ENCODE measurements at places on chromosomes 16 and 17. TPM values are rescaled to one million over a fixed set of nuclear protein-coding genes. Genes with fewer than 3 reads are reported as not detected.

DNA sequence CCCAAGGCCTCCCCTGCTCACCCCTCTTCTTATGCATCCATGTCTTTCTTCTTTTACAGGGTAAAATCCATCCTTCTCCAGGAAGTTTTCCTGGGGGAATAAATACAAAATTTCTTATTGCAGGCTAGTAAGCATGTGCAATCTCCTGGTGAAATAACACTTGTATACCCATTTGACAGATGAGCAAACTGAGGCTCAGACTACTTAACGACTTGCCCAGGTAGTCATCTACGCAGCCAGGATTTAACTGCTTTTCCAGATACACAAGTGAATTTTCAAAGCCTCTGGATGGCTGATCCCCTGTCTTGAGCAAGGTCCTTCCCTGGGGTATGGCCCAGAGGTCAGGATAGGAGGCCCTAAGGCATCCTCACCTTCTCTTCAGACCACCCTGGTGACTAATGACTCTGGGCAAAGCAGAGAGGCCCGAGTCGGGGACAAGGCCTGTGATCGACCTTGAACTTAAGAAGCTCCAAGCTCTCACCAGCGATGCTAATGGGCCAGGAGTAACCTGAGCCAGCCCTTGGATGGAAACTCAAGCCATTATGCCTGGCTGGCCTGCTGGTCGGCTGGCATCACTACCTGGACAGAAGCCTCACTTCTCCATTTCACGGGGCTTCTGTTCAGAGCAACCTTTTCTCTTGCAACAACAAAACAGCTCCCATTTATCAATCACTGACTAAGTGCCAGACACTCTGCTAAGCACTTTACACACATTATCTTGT lies 33.1 kb downstream of the ZNF423 start:
- no peak for DNase-seq

- DNase-seq: peak; percentile 72
Observed at GRCh38 chr17:45227101-45227925, 5.6 kb downstream of the FMNL1 start.

DNA sequence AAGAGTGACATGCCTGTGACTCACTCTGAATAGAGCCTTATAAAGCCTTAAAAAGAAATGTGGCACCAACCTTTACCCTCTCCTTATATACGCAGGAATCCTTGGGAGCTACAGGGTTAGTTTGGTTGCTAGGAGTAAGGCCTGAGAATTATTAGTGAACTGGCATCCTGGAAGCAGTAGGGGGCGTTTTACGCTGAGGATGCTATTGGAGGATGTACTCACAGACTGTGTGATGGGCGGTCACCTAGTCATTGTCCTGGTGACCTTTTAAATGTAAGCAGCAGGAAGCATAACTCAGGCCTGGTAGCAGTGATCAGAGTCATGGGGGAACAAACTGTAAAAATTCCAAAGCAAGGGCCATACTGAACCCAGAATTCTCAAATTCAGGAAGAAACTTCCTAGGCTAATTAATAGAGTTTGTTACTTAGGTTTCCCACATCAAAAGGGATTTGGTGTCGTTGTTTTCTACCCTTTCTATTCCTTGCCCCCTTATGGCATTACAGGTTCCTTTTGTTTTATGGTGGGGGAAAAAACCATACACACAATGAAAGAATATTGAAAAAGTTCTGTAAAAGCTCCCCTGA lies 153.8 kb downstream of the SNX11 start:
- peak; percentile 74 for DNase-seq

DNA sequence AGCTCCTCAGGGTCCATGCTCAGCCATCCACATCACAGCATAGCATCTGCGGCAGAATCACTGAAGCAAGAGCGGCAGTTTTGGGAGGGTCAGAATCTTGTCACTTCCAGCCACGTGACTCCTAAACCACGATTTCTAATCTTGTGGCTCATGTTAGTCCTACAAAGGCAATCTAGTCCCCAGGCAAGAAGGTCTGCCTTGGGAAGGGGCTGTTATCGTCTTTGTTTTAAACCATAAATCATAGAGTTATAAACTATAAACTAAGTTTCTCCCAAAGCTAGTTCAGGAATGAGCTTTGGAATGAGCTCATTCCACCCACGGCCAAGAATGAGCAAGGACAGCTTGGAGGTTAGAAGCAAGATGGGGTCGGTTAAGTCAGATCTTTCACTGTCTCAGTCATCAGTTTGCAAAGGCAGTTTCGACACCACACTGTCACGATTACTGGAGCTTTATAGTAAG lies 20.8 kb upstream of the DNAH17 start:
- DNase-seq: no peak

DNA sequence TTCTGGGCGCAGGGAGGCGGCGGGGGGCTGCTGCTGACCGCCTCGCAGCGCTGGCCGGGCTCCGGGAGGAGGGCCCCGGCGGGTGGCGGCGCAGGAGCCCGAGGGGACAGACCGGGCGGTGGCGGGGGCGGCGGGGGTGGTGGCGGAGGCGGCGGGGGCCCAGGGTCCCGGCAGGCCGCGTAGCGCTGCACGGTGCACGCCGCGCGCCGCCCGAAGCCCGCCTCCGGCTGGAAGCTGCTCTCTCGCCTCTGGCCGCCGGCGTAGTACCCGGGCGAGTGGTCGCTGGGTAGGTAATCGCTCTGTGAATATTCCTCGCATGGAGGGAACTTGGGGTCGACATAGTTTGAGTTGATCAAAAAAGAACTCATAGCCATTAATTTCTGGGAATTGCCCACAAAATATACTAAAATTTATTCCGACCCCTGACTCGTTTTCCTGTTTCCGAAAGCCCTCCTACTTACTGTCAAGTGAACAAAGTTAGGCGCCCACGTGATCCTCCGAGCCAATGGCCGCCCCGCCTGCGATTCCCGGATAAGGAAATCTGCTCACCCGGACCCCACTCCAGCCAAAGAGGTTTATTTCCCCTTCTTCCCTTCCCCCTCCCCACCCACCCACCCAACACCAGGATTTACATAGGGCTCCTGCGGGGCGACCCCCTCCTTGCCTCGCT lies at the start of gene HOXB4:
Gene HOXB4, minus strand, starts transcription at position 405 of the 670 bp plus-strand sequence. Its CDS starts 31 bp downstream, at position 374.
- DNase-seq: peak; percentile 71

DNA sequence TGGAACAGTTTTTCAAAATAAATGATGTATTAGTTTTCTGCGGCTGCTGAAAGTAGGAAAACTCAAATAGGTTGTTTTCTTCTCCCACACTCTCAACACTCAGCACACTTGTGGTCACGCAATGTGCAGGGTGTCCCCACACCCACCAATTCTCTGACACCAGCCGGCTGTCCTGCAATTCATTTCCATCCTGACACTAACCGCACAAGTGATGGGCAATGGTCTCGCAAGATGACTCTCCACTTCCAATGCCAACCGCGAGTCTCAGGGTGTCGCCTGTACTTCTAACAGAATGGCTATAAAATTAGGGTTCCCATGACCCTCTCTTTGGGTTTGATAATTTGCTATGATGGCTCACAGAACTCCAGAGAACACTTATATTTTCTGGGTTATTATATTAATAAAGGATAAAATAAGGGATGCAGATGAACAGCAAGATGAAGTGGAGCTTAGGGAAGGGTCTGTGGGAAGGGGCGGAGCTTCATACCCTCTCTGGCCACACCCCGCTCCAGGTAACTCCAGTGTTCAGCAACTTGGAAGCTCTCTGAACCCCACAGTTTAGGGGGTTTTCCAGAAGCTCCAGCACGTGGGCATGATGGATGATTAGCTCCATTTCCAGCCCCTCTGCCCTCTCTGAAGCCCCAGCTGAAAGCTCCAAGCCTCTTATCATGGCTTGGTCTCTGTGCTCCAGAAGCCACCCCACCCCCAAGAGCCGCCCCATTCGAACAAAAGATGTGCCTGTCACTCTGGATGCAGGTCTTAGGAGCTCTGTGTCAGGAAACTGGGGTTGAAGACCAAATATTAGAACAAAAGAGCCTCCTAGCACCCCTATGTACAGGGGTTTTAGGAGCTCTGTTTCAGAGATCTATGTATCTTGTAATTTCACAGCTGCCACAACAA lies 19.8 kb downstream of the TAF1C start:
- no peak for DNase-seq

GRCh38 chr17:70597774-70598173 lies 428.4 kb downstream of the KCNJ2 start:
- no peak for DNase-seq

GRCh38 chr16:84176192-84177053 lies 10.4 kb downstream of the TAF1C start:
- DNase-seq: no peak

GRCh38 chr16:49800876-49801275 lies 55.0 kb downstream of the ZNF423 start:
- DNase-seq: no peak

TBC1D3K gene
- total RNA-seq: not detected

DNA sequence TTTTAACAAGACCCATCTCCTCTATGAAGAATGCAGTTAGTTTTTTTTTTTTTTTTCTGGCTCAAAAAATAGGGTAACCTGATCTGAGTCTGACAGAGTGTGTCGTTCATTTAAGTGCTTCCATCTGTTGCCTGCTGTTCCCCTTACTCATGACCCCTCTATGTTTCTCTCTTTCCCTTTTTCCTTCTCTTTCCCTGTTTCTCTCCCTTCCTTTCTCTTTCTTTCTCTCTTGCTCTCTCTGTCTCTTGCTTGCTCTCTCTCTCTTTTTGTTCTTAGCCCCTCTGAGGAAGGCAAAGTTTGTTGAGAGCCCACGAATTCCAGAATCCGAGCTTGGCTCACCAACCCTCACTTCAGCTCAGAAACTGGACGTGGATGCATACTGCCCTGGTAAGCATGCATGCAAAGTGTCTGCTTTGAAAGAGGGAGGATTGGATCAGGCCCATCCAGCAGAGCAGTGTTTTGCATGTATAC lies 185.0 kb downstream of the TANC2 start:
- DNase-seq: no peak

- peak; percentile 79 for DNase-seq
Observed at GRCh38 chr17:57861000-57861789, 11.4 kb upstream of the MRPS23 start.

- no peak for DNase-seq
Observed at GRCh38 chr17:74110467-74110866, 93.0 kb upstream of the RPL38 start.

KRT33B gene
- total RNA-seq: not detected

- no peak for DNase-seq
Observed at GRCh38 chr16:29698042-29698441, 19.1 kb downstream of the QPRT start.
